ENCODE measurements at places on chromosomes 6 and 20.
A peak's percentile ranks its signal among the peaks of the same experiment; 100 is the strongest.

DNA sequence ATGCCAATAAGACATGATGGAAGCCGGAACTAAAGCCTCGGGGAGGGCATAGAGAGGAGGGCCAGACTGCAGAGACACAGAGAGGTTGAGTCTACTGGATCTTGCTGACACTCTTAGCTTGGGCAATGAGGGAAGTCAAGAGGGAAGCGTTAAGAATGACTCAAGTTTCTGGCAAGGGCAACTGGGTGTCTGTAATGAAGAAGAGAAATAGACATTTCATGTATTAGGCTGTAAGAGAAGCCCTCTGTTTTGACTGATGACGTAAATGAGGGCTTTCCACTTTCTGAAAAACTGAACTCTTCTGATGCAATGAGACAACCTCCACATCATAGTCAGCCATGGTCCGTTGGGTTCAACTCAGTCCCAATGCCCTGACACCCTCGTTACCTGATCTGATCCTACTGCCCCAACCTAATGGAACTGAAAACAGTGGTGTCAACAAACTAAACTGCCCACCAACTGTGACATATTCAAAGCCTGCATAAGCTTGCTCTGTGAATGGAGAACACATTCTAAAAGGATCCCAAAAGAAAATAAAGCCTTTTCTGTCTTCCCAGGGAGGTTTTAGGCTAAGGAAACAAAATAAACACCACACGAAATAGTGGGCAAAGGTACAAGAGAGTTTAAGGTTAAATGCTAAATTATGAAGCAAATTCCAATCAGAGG lies 45.8 kb upstream of the PNRC1 start:
- no peak for DNase-seq

GRCh38 chr20:15848126-15848525 lies 725.1 kb downstream of the KIF16B start:
- DNase-seq, result no peak

- DNase-seq, result peak; percentile 18
These were observed 5.6 kb upstream of the HLA-DOA start for GRCh38 chr6:33014841-33015634.

DNA sequence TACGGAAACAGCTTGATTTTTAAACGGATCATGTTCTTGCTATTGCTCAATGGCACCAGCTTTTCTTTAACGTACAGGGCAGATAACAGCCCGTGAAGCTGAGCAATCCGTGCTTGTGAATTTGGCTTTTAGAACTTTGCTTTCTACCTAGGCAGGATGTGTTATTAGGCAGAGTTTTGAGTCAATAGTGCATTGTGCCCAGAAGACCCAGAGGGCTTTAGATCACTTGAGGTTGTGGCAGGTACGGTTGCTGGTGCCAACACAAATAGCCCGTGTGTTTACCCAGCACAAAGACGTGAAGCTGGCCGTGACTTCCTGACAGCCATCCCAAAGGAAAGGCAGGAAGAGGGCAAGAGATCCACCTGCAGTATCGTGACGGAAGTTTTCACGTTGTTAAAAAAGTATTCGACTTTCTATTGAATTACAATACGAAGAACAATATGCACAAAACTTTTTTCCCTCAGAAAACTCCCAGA lies 117.4 kb upstream of the FRMD1 start:
- DNase-seq, result no peak

DNA sequence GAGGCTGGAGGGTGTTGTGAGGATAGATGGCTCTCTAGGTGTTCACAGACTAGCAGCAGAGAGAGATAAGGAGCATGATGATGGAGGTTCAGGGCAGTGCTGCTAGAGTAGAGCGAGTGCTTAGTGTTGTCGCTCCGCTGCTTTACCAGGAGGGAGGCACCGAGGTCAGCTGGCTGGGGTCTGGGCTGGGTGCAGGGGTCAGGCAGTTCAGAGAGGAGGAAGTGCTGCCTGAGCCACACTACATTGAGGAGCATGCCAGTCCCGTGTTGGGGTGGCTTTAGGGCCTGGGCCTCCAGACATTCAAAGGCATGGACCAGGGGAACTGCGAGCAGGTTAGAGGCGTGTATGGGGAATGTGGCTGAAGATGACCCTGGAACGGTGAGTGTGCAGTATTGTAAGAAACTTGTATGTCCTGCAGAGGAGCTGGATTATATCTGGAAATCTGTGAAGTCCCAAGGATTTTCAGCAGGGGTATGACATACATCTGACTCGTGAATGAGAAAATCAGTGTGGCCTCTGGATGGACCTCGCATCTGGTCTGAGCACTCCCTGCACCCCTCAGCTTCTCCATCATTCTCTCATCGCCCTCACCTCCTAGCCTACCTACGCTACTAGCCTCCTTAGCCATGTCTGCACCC lies 66.9 kb downstream of the IGF2R start:
- DNase-seq, result no peak

DNA sequence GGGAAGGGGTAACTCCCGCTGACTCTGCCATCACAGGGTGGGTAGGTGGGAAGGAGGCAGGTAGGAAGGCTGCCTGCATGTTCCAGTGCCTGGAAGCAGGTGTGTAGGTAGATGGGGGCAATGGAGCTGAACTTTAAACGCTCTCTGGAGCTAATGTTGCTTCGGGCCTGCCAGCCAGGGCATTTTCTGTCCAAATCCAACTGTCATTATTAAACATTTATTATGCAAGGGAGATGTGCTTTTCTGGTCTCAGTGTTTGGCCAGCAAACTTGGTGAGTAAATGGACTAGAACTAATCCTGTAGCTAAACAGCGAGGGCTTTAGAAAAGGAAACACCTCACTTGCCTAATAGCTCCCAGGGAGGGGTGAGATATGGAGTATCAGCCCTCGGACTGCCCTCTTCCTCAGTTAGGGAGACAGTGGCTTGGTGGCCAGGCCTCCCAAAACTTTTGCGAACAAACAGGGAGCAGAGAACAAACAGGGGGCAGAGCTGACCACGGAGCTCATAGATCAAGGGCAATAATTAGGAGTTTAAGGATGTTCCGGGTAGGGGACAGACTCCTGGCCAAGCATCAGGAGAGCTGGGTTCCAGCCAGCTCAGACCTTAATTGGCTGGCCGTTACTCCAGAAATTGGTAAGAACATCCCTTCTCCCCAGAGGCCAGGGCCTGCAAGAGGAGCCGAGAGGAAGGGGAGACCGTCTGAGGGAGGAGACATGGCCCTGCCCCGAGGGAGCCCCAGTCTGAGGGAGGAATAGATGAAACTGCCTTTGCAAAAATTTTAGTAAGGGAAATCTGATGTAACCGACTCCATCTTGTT lies 131.1 kb downstream of the VEGFA start:
- no peak for DNase-seq

GRCh38 chr20:5749952-5750779 lies at the start of gene SHLD1:
Gene SHLD1 (plus strand): TSS chr20:5750401. CDS start chr20:5772866, 22,465 bp downstream.
- peak; percentile 66 for DNase-seq

GRCh38 chr20:53844259-53844658 lies 226.1 kb downstream of the BCAS1 start:
- no peak for DNase-seq

DNA sequence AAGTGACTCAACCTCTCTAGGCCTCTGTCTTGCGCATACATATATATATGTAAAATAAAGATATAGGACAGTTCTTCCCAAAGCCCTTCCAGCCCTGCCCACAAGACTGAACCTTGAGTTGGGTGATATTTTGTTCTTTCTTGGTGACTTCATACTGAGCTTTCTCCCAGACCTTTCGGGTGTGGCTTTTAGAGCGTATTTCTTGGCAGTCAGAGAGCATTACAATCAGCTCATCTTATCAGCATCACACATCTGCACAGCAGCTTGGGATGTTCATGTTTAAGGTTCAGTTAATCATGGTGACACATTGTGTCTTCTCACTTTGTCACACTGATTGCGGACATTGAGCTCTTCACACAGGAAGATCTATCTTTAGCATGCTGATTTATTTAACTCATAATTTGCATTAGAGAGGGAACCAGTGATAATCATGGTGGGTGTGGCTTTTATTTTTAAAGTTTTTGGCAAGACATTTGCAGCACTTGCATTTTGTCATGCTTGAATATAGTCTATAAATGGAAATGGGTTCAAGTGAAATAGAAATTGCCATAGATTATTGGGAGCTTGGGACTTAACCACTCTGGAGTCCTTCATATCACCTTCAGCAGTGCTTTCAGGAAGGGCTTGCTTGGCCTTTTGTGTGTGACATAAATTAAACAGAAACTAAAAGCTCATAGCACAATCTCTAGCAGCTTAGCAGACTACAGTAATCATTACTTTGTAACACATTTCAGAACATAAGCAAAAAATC lies 8.3 kb downstream of the KIF3B start:
- no peak for DNase-seq

DNA sequence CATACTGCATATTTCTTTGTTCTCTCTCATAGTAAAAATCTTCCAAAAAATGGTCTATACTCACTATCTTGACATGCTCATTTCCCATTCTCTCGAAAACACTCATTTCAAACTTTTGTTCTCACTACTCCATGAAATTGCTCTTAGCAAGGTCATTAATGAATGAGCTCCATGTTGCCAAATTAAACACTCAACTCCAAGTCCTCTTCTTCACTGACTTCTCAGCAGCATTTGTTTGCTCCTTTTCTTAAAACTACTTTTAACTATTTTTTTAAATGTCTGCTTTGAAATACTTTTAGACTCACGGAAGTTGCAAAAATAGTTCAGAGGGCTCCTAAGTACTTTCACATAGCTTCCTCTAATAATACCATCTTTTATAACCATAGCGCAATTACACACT lies 274.0 kb upstream of the PREP start:
- no peak for DNase-seq

DNA sequence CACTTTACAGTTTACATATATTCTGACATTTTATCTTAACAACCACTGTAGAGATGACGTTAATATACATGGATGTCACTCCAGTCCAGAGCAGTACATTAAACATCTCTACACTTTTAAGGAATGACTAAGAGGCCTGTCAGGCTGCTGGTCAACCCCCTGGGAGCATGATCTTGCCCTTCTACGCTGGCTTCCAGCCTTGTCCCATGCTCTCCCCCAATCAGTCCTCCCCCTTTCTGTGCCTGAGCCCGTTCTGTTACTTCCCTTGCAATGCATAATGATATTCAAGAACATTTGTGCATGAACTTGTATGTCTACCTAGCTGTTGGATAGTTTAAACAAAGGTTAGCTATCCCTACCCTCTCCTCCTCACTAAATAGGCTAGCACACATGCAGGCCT lies 40.5 kb upstream of the PLCB4 start:
- no peak for DNase-seq

GRCh38 chr6:17721671-17722070 lies 14.9 kb upstream of the NUP153 start:
- DNase-seq, result no peak

DNA sequence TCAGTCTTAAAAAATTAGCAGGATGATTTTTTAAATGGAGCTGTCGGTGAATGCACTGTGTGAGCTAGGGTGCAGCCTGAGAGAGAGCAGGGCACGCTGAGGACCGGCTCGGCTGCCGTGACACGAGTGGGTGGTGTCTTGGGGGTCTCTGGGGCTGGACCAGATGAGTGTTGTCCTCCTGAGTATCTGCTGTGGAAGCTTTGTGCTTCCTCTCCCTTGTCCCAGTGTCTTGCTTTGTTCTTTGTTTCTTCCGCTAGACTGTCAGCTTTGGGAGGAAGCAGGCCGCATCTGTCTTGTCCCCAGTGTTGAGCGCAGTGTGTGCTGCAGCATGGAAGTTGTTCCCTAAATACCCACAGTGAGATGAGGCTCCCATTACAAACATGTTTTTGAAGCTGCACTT lies 89.4 kb downstream of the RTN4IP1 start:
- no peak for DNase-seq

- no peak for DNase-seq
These were observed 40.9 kb downstream of the ZFP64 start for GRCh38 chr20:52150440-52151258.

DNA sequence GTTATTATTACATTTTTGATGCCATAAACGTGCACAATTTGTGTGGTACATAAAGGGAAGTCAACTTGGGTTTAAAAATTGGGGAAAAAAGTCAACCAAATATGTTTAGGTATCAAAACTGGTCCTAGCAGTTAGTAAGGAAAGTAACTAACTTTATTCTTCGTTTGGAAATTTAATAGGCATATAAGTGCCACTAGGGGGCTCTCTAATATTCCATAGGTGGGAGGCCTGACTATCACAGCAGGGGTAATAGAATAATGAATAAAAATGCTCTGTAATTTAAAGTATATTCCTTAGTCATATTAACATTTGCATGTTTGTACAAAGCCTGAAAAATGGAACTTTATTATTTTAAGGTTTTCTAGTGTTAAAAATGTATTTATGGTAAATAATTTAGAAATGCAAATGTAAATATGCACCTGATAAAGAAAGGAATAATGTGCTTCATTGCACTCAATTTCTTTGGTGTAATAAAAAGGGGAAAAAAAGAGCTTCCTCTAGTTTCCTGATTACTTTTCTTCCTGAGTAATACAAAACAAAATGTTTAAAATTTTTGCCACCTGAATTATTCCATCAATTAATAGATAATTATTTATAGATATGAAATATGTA lies 125.7 kb upstream of the HDAC2 start:
- DNase-seq, result no peak

DNA sequence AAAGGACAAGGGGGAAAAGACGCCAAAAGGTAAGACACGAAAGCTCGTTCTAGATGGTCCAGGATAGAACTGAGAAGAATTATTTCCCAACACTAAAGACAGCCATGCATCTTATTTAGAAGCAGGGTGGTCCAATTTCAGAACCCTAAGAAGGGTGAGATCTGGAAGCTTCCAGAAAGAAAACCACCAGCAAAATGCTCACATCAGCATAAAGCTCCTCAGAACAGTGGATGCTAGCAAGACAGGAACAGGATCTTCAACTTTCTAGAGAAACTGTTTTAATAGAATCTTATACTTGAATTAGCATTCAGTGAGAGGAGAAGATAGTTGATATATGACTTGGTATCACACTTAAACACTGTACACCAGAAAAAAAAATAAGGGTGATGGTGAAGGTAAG lies 101.5 kb downstream of the ZFP64 start:
- no peak for DNase-seq

DNA sequence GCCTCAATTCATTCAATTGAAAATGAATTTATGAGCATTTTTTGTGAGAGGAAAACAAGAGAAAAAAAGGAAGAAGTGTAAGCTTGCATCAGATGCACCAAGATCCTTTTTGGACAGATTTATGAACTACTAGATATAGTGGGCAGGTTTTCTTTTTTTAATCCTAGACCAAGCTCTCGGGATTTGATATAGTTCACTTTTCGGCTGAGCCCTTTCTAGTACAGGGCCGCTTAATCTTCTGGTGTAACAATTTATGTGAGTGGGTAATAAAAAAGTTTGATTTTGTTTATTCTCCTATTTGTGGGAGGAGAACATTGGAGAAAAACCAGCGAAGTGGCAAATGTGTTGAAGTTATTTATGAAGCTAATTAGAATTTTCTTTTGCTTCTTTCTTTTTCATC lies 538.0 kb downstream of the UTRN start:
- DNase-seq, result no peak

GRCh38 chr6:100986921-100987320 lies 105.8 kb upstream of the ASCC3 start:
- DNase-seq, result no peak

DNA sequence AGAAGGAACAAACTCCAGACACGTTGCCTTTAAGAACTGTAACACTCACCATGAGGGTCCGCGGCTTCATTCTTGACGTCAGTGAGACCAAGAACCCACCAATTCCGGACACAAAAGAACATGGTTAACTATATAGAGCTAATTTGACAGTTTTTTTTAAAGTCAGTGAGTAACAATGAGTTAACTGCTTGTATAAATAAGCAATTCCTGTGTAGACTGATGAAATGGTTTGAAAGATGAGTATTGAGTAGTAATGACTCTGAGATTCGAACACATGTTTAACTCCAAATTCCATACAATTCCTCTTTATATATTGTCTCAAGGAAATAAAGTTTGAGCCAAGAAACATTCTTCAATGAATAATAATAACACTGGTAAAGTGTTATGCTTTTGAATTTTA lies 478.0 kb downstream of the MMUT start:
- DNase-seq, result no peak

- DNase-seq, result no peak
These were observed 297.7 kb upstream of the SASH1 start for GRCh38 chr6:148044921-148045320.
